ENCODE measurements at places on chromosomes 7 and 10.

DNA sequence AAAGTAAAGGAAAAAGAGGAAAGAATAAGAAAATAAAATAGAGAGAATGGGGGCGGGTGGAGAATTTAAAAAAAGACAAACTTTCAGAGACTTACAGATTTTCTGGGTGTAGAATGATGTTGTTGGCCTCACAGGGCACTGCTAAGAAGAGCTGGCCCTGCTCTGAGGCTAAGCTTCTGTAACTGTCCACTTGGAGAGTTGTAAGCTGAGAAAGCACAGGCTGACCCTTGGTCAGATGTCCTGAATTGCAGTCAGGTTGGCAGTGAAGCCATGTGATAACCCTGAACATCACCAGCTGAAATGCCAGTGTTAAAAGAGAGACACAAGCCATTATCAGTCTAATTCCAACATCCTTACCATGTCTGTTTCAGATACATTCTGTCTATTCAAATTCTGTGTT lies 272.1 kb upstream of the SORCS1 start:
- no peak for DNase-seq

- DNase-seq: no peak
Measured at GRCh38 chr7:158976468-158976848, 120.1 kb downstream of the DYNC2I1 start.

DNA sequence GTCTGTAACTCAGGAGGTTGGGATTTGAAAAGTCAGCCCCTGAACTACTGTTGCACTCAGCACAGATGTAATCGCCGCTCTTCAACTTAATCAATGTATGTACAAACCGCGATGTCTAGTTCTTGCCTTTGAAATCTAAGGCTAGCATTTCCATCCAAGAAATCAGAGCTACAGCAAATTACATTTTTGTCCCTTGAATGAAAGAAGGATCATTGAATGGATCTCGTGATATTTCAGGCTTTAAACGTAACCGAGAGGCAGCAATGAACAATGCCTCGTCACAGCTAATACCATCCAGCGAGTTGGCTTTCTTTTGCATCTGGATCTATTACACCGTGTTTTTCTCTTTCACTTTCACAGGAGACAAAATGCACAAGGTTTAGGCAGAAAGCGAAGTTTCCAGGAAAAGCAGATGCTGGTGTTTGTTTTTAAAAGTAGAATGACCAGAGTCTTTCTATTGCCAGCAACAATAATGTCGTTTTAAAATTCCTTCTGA lies 5.5 kb downstream of the SKIDA1 start:
- DNase-seq: no peak

GRCh38 chr10:58177362-58177947 lies 90.2 kb downstream of the IPMK start:
- DNase-seq: no peak

DNA sequence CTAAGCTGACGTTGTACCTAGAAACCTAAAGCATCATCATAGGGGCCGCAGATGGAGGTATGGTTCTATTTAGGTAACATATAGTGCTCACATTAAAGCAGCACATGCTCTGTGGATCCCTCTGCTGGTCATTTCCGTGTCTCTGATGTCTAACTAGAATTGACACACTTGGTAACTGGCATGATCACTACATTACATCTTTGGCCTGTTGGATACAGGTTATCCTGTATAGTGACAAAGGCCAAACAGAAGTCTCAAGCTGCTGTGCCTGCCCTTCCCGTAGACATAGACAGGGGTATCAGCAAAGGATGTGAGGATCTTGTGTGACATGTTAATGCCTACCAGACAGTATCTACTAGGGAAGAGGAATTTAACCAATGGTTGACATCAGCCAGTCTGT lies 51.2 kb downstream of the KIF5B start:
- DNase-seq: no peak

GRCh38 chr10:93110472-93111146 lies 36.9 kb downstream of the CYP26A1 start:
- DNase-seq: no peak

- no peak for DNase-seq
Measured at GRCh38 chr10:19888061-19888660, 71.9 kb downstream of the PLXDC2 start.

- no peak for DNase-seq
Measured at GRCh38 chr7:113562242-113562641, 356.6 kb downstream of the PPP1R3A start.

DNA sequence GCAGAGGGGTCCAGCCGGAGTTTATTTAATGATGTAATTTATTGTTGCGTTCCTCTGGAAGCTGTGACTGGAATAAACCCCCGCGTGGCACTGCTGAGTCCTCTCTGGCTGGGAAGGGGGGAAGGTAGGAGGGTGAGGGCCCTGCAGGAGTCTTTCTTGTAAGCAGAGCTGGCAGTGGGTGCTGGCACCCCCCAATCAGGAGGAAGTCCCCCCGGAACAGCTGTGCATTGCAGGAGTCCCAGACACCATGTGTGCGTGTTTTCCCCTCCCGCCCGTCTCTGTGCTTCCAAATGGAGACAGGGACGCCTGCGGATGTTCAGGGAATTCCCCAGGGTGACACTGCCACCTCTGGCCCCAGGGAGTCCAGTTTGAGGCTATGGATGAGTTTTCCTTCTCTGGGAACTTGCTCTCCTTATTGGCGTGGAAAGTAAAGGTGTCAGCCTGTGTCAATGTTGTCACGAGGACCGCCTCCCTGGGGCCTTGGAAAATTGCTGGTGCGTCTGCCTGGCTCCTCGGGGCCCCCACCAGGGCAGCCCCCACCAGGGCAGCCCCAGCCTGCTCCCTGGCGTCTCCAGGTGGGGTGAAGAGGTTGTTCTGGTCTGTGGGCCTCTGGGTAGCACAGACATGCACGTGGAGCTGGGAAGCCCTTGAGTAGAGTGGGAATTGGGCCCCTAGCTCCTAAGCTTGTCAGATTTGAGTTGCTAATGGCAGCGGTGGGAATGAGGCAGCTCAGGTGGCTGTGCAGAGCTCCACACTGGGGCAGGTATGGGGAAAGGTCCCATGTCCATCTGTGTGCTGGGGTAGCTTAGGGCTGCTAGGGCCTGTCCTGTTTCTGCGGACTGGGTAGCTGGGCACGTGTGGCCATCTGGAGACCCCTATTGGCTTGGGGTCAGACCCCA lies 2.7 kb downstream of the FZD9 start:
- DNase-seq: no peak

DNA sequence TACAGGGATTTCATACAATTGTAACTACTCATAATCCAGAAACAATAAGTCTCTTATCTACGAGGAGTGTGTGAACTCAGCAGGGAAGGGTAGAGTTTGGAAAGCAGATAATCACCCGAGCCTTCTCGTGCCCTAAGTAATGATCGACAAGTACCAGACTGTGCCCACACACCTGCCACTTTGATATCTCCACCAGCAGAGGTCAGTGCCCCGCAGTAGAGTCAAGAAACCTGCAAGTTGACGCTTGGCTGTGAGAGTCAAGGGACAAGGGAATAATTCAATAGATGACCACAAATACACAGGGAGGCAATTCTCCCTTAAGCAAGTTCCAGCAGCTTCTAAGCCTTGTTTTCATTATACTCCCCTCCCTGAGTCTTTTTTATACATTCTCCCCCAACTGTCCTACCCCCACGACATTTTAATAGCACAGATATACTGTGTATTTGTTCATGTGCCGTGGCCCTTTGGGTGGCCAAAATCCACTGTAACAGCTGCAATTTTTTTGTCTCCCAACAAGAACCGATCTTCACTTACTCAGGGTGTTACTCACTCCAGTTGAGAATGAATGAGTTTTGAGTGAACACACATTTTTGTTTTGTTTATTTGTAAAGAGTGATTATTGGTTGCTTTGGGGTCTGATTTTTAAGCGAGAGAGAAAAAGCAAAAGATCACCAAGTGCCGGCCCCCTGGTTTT lies 106.9 kb upstream of the RHEB start:
- no peak for DNase-seq

DNA sequence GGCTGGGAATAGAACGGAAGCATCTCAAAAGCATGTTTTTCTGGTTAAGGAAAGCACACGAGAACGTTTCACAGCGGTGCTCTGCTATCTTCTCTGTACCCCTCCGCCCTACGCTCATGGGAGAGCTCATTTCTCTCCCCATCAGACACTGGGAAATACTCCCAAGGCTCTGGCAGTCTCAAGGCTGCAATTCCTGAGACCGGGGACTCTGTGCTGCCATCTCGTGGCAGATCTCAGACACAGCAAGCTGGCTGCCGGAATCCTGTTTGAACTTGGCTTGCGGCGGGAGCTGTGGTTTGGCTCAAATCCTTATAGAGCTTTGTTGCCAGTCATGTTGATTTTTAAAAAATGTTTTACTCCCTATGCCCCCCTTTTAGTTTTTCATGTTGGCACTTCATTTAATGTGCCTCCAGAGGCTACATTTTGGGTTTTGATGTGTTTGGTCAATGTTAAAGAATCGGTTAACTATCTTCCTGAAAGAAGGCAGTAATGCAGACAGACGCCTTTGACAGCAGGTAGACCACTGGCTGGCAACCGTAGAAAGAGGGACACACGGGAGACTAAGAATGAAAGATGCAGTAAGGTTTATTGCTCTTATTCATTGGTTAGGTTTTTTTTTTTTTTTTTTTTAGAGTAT lies 27.6 kb downstream of the BMPER start:
- peak; percentile 22 for DNase-seq

GRCh38 chr7:70752794-70753241 lies 379.1 kb upstream of the GALNT17 start:
- DNase-seq: no peak

GRCh38 chr10:93816123-93816747 lies 58.5 kb downstream of the LGI1 start:
- no peak for DNase-seq

- DNase-seq: no peak
Measured at GRCh38 chr10:103599211-103599610, 105.7 kb downstream of the NEURL1 start.

- DNase-seq: no peak
Measured at GRCh38 chr7:104299323-104299722, 29.1 kb upstream of the LHFPL3 start.

DNA sequence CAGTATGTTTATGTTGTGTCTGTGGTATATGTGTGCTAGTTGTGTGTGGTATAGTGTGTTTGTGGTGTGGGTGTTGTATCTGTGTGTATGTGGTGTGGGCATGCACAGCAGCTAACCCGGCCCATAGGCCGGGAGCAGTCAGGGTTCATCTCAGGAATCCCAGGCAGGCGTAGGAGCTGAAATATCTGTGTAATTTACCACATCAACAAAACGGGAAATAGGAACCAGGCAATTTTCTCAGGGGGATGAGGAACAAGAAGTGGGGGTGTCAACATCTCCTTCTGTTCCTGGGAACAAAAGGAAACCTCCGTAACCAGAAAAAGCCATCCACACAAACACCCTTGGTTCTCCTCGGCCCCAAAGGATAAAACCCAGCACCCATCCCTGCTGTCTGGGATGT lies 24.5 kb upstream of the ZNF488 start:
- no peak for DNase-seq

DNA sequence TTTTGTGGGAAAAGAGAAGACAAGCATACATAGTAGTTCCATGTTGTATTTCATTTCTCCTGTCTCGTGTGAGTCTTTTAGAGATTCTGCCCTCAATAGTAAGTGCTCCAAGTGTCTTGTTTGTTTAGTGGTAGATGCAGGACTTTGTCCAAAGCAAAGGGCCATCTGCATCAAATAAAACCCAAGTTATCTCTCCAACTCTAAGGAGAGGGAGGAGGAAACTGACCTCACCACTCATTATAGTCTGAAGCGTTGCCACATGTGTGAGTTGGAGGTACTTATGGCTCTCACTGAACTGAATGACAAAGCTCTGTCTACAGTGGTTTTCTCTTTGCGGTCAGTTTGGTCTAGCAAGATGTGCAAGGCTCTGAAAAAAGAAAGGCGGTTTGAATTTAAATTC lies 272.6 kb downstream of the DOCK4 start:
- no peak for DNase-seq

GRCh38 chr10:51935341-51935740 lies 235.9 kb upstream of the CSTF2T start:
- DNase-seq: no peak

GRCh38 chr10:112203328-112204076 lies 19.9 kb upstream of the GPAM start:
- no peak for DNase-seq

GRCh38 chr7:28623863-28624262 lies 211.5 kb downstream of the CREB5 start:
- DNase-seq: no peak

DNA sequence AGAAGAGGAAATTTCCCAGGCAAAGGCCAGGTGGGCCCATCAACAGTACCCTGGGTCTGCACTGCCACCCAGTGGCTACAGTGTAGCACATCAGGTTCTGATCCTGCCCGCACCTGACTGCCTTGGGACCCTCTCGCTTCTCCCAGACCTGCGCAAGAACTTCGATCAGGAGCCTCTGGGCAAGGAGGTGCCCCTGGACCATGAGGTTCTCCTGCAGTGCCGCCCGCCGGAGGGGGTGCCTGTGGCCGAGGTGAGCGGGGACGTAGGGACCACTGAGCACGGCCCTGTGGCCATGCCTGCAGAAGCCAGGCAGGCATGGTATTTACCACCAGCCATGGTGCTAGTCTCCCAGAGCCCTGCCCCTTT lies 33.9 kb upstream of the SLC29A3 start:
- peak; percentile 9 for DNase-seq

- DNase-seq: no peak
Measured at GRCh38 chr7:139091677-139091996, 17.9 kb downstream of the ZC3HAV1 start.

DNA sequence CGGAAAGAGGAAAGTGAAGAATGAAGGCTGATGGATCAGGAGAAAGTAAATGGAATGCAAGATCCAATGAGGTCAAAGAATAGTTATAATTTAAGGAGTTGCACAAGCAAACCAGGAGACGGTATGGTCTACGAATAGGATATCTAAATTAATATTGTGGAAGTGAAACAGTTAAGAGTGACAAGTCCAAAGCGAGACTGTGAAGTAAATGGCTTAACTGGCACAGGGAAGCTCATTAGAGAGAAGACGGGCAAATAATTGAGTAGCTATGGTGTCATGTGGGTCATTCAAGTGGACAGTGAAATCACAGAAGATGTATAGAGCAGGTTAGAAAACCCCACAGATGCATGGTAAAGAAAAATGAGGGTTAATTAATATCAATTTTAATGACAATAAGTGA lies 3.2 kb downstream of the CYP51A1 start:
- DNase-seq: no peak

DNA sequence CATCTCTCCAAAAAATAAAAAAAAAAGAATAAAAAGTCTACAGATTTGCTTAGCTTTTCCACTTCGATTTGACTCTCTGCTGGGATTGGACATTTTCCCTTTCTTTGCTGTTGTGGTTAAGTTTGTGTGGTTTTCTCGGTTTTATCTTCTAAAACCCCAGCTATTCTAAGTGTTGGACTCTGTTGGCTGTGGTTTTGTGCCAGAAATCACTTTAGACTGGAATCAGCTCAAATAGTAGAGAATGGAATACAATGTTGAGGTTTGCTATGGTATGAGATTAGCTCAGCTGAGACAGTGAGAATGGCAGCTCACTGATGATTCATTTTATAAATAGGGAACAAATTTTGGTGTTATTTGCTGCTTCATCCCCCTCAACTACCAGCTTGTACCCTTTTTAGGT lies 116.0 kb downstream of the BUB3 start:
- no peak for DNase-seq

DNA sequence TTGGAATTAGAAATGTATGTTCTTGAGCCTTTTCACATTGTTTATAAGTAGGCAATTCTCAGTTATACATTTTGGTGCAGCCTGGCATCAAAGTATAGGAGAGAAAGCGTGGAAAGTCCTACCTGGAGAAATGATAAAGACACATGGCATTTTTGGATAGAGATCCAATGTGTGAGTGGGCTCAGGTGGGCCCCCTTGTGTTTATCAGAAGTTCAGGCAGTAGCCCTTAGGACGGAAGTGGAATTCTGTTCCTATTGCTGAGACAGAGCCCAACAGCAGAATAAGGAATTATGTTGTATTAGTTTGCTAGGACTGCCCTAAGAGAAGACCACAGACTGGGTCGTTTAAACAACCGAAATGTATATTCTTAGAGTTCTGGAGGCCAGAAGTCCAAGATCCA lies 85.2 kb upstream of the AMPH start:
- no peak for DNase-seq

All from stimulated activated CD8-positive, alpha-beta memory T cell treated with anti-CD3 and anti-CD28 coated beads, Interleukin-15, amount 100 ng/mL, for 48 hours (primary cell).